ENCODE measurements at places on chromosomes 5 and 9.
A peak's percentile ranks its signal among the peaks of the same experiment; 100 is the strongest.

- DNase-seq = no peak
These were observed 304.4 kb upstream of the SMC2 start for GRCh38 chr9:103789686-103790085.

DNA sequence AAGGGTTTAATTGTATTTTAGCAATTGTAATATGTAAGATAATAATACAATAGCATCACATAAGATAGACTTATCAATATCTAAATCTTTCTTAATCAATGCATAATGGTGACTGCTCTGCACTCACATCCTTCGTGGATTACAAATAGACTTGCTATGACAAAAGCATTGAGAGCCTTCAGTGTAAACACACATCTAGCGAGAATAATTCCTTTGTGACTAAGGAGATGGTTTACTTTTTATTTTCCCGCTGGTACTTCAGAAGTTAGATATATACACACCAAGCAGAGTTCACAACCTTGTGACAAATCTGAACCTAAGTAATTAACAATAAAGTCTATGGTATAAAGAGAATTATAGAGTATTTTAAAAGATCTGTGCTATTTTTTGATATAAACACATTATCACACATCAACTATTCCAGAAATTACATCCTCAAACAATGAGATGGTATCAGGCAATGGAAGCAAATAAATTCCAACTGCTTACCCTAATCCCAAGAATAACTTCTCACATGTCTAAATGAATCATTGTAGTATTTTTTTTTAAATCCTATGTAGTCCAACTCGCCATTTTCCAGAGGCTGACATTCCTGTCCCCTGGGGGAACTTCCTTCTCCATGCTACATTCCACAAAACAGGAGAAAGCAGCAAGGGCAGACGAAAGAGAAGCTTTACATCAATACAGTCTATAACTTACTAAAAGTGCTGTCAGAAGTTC is 51.2 kb downstream of the MAPKAP1 start:
- DNase-seq = no peak

- no peak for DNase-seq
These were observed 50.7 kb downstream of the ARRDC3 start for GRCh38 chr5:91332267-91333045.

GRCh38 chr9:135504262-135505243 is 4.1 kb downstream of the MRPS2 start:
- DNase-seq = peak; percentile 16

DNA sequence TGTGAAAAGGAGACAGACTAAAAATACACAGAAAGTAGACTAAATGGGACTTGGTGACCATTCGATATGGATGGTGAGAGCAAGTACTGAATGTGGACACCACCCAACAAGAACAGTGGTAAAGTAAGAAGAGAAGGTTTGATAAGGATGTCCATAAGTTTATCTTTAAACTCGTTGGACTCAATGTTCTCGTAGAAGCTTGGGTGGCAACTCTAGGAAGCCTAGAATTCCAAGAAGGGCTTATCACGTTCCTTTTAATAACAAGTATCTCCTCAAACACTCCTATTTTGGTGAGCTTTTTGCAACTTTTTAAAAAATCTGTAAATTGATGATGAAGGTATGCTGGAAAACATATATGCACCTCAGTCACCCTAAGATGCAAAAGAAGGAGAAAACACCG is 108.6 kb upstream of the CDH6 start:
- DNase-seq = no peak

DNA sequence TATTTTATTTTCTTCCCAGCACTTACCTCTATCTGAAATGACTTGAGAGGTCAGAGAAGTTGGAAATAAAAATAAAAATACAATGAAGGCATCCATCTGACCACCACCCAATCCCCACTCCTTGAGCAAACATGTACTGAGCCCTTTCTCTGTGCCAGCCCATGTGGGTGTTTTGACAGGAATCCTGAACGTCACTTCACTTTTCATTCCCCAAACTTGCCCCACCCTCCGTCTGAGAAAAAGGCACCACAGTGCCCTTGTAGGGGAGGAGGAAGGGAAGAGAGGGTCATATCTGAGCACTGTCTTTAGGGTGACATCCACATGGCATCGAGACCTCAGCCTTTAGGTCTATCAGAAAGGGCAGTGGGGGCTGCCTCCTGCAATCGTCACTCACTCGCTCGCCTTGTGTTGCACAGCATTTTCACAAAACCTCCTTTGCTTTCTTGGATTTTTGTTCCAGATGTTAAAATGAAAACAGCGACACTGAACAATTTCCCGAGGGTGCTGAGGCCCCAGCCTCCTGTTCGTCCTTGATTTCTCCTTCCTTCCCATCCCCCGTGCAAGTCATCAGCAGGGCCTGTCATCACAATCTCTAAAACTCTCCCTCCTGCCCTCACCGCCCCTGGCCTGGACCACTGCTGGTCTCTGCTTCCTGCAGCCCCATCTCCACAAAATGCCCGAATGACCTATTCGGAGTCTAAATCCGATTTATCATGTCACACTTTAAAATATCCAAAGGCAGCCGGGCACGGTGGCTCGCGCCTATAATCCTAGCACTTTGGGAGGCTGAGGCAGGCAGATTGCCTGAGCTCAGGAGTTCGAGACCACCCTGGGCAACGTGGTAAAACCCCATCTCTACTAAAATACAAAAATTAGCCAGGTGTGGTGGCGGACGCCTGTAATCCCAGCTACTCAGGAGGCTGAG is 13.0 kb downstream of the HIGD2A start:
- no peak for DNase-seq

DNA sequence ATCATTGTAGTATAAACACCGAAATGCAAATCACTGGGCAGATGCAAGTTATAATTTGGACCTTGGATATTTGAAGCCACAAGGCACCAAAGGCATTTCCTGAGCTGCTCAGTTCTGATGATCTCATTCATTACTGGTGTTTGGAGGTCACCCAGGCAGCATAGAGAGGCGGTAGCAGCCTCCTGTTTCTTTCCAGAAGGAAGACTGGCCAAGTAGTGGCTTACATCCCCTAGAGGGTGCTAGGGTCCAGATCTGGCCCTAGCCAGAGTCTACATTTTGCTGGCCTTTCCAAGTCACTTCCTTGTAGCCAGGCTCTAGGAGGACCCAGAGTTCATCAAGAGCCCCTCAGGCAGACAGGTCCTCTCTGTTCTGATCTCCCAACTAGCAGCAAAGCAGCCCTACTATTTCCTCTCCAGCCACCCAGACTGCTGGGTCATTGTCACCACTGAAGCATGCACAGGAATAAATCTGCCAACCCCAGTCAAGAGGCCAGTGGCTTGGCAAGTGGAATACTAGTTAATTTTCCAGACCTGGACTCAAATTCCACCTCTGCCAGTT is 33.4 kb upstream of the TTC1 start:
- no peak for DNase-seq

All from amygdala (tissue), 56 donors.